ENCODE measurements at places on chromosomes 1 and 21. TPM values are rescaled to one million over a fixed set of nuclear protein-coding genes. Genes with fewer than 3 reads are reported as not detected.

GRCh38 chr1:6294890-6295556 is 34.1 kb upstream of the GPR153 start:
- DNase-seq: no peak

DNA sequence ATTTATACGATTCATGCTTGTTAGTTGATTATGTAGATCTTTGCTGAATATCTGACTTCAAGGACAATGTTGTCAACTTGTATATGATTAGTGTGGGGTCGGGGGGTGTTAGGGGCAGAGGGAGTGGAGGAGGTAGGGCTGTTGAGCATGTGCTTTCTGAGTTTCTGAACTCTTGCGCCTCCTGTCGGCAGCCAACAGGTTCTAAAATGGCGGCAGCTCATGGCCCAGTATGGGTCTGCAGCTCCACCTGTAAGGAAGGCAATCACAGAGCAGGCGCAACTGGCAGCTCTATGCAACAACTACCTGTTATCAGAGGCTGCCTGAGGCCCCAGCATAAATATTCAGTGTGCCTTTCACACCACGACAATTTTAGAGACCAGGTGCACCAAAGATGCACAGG is 205.8 kb upstream of the PLXNA2 start:
- no peak for DNase-seq

DNA sequence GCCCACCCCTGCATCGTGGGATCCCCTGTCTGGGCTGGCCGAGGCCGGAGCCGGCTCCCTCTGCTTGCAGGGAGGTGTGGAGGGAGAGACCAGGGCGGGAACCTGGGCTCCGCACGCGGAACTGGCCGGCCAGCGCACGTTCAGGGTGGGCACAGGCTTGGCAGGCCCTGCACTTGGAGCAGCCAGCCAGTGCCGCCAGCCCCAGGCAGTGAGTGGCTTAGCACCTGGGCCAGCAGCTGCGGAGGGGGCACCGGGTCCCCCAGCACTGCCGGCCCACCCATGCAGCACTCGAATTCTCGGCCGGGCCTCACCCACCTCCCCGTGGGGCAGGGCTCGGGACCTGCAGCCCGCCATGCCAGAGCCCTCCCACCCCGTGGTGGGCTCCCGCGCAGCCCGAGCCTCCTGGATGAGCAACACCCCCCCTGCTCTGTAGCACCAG is 422.6 kb downstream of the AMY1C start:
- no peak for DNase-seq

PIGR gene
- total RNA-seq: 1.0 TPM

SMCP gene
- not detected for total RNA-seq

- no peak for DNase-seq
Measured at GRCh38 chr1:1431845-1432273, 3.6 kb upstream of the VWA1 start.

ANGPTL3 gene
- 0.32 TPM for total RNA-seq

GRCh38 chr1:97417661-97418060 is 503.2 kb downstream of the DPYD start:
- DNase-seq: no peak

- no peak for DNase-seq
Measured at GRCh38 chr21:28126521-28127174, 866.0 kb downstream of the LTN1 start.

GRCh38 chr1:85135392-85135798 is 65.4 kb downstream of the SYDE2 start:
- no peak for DNase-seq

DNA sequence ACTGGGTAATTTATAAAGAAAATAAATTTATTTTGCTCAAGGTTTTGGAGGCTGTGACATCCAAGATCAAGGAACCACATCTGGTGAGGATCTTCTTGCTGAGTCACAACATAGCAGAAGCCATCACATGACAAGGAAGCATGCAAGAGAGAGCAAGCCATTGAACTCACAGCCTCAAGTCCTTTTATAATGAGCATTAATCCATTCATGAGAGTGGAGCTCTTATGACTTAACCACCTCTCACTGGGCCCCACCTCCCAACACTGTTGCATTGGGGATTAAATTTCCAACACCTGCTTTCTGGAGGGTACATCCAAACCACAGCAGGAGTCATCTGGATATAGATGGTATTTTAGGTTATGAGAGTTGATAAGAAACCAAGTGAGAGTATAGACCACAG is 20.6 kb upstream of the EGLN1 start:
- DNase-seq: no peak

- DNase-seq: no peak
Measured at GRCh38 chr1:17621691-17622090, 82.2 kb downstream of the ARHGEF10L start.

- no peak for DNase-seq
Measured at GRCh38 chr1:57066980-57067610, 101.3 kb upstream of the C8B start.

DNA sequence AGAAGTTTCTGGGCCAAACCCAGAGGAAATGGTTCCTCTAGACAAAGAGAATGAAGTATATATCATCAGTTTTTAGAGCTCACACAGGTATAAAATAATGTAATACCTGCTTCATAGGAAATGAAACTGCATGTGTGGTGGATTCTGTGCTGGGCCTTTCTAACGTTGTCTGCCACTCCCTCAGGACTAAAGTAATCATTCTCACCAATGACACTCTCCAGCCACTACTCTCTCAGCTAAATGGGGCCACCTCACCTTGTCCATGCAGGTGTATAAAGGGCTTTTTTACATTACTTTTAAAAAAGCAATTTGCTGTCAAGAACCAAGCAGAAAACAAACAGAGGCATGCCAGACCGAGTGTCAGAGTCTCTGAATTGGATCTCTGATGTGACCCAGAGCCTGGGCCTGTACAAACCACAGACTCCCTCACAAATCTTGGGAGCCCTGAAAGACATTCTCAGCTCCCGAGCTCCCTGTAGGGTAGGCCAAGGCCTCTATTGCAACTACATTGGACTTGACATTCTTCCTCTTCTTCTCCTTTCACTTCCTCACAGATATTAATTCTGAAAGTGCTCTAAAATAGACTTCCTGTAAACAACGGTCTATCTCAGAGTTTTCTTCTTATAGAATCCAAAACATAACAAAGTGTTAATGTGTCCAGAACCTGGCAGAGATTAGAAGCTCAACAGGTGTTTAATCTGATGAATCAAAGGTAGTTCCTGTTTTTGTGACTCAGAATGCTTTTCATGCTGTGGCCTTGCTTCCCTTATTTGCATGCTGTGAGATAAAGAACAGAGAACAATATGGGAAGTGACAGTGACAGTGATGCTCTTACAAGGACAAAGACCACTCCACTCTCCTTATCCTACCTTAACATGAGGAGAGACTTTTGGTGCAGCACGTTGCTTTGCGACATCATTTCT is 8.6 kb downstream of the AIM2 start:
- no peak for DNase-seq

SH2D1B gene
- not detected for total RNA-seq

- no peak for DNase-seq
Measured at GRCh38 chr1:34378968-34379856, 202.5 kb downstream of the C1orf94 start.

All from suprapubic skin (tissue), 4 donors.